ENCODE measurements at places on chromosomes 6 and 20. TPM values are rescaled to one million over a fixed set of nuclear protein-coding genes. Genes with fewer than 3 reads are reported as not detected.

TFAP2A gene
- 0.11 TPM for polyA plus RNA-seq

TRIM31 gene
- polyA plus RNA-seq = 0.09 TPM

MAK gene
- polyA plus RNA-seq = 0.05 TPM

SALL4 gene
- polyA plus RNA-seq = 0.38 TPM

BPIFB4 gene
- not detected for polyA plus RNA-seq

WFDC5 gene
- polyA plus RNA-seq = not detected

AVP gene
- polyA plus RNA-seq = not detected

MCCD1 gene
- not detected for polyA plus RNA-seq

SAMD3 gene
- polyA plus RNA-seq = 3.1 TPM

DHX16 gene
- 39.7 TPM for polyA plus RNA-seq

CRIP3 gene
- 15.1 TPM for polyA plus RNA-seq

SNRPB gene
- polyA plus RNA-seq = 204 TPM

CRISP2 gene
- polyA plus RNA-seq = not detected

TOX2 gene
- polyA plus RNA-seq = 4.9 TPM

Data from spleen (tissue), 13 donors.